ENCODE measurements at places on chromosomes 7 and 10.
A peak's percentile ranks its signal among the peaks of the same experiment; 100 is the strongest.

- no peak for DNase-seq
Observed at GRCh38 chr7:2046581-2047565, 185.9 kb downstream of the MAD1L1 start.

DNA sequence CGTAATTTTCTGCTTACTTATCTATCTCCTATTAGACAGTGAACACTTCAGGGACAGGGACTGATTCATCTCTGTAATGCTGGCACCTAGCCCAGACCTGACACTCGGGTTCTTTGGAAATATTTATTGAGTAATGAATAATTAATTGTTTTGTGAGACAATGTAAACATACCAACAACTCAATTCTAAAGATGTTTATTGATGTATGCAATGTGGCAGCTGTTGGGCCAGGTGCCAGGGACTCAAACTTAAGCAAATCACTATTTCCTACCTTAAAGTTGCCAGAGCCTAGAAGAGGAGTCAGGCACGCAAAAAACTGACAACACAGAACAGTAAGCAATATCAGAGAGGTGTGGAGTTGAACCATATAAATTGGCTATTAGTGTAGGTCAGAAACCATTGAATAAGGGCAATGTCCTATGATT is 63.6 kb upstream of the BMPER start:
- peak; percentile 68 for DNase-seq

- DNase-seq = no peak
Observed at GRCh38 chr10:117002206-117002605, 2.8 kb downstream of the SHTN1 start.

DNA sequence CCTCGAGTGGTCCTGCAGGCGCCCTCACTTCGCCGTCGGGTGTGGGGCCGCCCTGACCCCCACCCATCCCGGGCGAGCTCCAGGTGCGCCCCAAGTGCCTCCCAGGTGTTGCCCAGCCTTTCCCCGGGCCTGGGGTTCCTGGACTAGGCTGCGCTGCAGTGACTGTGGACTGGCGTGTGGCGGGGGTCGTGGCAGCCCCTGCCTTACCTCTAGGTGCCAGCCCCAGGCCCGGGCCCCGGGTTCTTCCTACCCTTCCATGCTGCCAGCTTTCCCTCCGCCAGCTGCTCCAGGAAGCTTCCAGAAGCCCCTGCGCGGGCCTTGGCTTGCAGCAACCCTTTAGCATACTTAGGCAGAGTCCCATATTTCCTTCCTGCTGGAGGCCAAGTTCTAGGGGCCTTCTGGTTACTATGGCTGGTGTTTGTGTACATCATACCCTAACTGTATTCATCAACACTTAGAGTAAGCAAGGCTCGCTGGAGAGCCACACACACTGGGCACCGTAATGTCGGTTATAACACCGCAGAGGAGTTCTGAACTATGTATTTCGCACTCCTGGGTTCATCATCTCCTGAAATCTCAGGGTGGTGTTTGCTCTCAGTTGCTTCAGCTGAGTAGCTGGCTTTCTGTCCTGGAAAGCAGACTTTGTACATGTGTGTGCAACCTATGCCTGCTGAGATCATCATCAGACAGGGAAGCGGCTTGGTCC is 471 bp downstream of the MGMT start:
- DNase-seq = no peak

- no peak for DNase-seq
Observed at GRCh38 chr7:5294169-5294987, 11.6 kb downstream of the SLC29A4 start.

DNA sequence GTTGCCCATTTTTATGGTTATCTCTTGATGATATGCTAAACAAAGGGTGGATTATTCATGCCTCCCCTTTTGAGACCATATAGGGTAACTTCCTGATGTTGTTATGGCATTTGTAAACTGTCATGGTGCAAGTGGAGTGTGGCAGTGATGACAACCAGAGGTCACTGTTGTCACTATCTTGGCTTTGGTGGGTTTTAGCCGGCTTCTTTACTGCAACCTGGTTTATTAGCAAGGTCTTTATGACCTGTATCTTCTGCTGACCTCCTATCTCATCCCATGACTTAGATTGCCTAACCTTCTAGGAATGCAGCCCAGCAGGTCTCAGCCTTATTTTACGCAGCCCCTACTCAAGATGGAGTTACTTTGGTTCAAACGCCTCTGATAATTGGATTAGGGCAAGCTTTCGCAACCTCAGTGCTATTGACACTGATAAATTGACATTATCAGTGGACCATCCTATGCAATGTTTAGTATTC is 36.9 kb downstream of the BAG3 start:
- no peak for DNase-seq

DNA sequence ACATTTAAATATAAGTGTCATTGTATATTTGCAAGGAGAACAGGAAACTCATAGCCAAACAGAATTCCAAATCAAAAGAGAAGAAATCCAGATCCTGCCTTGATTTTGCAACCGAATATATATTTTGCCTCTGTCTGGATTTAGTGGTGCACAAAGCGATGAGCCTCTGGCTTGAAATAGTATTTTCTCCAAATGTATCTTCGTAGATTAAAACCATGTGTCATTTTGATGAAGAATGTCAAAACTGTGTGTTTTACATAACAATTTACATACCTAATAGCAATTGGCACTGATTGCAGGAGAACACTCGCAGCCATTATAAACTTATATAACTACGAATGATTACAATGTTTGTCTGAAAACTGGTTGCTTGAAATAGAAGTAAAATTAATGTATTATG is 156.4 kb downstream of the ARID5B start:
- no peak for DNase-seq

GRCh38 chr7:519484-520390 is at the start of gene PDGFA:
PDGFA (minus strand) TSS chr7:519846; CDS start chr7:519001, 845 bp downstream.
- no peak for DNase-seq

- no peak for DNase-seq
Observed at GRCh38 chr7:11760372-11760771, 71.6 kb downstream of the THSD7A start.

DNA sequence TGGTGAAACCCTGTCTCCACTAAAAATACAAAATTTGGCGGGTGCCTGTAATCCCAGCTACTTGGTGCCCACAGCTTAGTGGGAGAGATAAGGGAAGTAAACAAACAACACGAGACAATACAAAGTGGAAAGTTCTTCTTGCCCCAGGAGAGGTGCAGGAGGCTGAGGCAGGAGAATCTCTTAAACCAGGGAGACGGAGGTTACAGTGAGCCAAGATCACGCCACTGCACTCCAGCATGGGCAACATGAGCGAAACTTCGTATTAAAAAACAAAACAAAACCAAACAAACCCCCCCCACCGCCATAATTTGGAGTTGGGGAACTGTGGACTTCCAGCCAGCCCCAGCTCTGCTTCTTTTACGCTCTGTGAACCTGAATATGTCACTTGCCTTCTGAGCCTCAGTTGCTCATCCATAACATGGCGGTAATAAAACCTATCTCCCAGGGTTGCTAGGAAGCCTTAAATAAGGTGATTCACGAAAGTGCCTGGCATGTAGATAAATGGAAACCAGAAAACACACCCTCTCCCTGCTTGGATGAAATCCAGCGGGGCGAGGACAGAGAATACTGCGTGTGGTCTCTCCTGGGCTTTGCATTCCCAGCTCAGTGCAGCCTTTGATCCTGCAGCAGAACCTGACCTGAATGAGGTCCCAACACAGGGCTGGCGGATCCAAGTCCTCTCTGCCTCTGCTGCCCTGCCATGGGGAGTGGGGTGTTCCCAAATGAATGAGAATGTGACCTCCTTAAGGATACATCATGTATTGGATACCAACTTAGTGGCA is 10.2 kb downstream of the MLXIPL start:
- no peak for DNase-seq

DNA sequence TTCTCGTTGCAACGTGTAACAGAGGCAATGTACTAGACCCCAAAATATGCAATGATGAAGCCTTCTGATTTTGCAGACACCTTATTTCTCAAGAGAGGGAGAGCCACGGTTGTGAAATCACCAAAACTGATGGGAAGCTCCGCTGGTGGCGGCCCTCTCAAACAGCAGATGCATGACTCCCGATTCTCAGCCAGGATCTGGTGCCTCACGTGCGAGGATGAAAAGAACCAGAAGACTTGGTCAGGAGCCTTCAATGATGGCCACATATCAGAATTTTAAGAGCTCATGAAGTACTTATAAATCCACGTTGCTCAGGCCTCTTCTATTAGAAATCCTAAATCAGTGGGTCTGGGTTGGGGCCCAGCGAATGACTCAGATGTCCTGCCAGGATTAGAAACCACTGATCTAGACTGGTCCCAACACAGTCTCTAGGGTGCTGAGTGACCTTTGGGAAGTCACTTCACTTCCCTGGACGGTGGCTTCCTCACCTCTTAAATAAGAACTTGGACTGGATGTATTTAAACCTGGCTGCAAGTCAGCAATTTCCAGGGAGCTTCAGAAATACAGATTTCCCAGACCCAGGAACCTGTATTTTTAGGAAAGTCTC is 41.9 kb upstream of the FAM180A start:
- DNase-seq = no peak

DNA sequence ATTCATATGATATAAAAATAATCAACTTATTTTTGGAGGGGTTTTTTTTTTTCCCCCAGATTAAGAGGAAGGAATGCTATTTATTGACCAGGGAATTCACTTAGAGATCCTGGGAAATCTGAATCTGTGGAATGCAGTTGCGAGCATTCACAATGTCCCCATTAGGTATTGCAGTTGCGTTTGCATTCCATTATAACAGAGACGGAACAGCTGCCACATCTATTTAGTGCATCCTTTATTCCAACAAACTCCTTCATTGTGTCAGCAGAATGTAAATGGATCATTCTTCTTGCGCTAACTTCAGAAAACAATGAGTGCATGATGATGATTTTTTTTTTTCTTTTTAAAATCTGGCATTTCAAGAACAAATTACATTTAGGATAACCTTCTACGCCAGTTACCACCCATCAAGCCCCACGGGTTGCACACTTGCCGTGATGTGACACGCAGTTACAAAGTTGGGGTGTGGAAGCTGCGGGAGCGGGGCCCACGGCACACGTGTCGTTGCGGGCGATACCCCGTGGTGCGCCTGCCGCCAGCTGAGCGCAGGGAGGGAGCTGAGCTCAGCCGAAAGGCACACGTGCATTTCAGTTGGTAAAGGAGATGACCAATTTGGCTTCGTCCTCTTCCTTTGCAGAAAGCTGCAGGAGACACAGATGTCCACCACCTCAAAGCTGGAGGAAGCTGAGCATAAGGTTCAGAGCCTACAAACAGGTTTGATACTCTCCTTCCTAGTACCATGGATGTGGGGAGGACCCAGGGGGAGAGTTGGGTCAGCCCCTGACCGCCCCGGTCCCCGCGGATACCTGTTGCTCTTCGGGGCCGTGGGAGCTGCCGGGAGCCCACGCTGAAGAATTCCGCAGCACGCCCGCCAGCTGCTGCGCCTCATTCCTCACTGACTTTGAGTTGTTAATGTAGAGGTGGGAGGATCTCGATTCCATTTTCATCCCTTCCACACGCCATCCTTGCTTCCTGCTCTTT is 175.3 kb upstream of the SH2B2 start:
- DNase-seq = no peak

DNA sequence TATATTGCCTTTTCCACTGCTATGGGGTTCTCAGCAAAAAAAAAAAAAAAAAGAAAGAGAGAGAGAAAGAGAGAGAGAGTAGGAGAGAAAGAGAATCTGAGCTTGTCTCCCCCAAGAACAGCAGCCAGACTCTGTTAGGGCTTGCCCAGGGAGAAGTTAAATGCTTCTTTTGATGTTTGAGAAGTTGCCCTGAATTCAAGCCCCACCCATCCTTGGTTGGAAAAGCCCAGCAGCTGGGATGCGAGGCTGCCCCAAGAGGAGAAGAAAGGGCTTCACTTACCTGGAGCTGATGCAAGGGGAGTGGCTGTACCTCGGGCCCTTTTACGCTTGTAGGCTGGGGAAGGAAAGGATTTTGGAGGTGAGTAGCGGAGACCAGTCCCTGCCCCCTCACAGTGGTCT is 20.9 kb upstream of the MGMT start:
- no peak for DNase-seq

DNA sequence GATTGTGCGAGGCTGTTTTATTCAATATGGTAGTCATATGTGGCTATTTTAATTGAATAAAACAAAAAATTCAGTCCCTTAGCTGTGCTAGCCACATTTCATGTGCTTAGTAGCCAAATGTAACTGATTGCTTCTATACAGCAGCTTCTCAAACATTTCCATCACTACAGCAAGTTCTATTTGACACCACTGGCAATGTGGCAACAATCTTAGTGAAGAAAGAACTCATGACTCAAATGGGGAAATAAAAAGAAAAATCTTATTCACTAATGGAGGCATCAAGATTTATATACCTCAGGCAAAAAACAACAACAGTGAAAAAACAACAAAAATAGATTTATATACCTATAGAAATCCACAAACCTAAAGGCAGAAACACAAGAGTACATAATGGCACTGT is 17.9 kb downstream of the SEM1 start:
- no peak for DNase-seq

DNA sequence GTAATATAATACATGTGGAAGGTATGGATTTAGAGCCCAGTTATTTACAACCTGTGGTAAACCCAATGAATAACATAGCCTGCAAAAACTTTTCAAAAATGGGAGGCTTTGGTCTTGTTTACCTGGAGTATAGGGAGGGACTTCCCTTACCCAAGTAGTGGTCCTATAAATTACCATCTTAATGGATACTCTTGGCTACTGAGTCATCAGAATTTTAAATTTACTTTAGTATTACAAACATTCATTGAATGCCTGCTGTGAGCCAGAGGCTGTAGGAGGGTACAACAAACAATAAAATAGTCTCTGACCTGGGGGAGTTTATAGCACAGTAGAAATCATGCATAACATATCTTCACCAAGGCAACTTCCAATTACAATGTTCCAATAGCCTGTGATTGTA is 365.1 kb downstream of the BBS9 start:
- DNase-seq = no peak

- no peak for DNase-seq
Observed at GRCh38 chr7:155665957-155666287, 21.5 kb downstream of the RBM33 start.

- no peak for DNase-seq
Observed at GRCh38 chr10:49277973-49278372, 21.0 kb upstream of the C10orf71 start.

GRCh38 chr10:96208271-96208670 is 63.1 kb downstream of the BLNK start:
- no peak for DNase-seq

- DNase-seq = no peak
Observed at GRCh38 chr7:24025094-24025493, 258.9 kb upstream of the NPY start.

All from NCI-H446 (cell line).